ENCODE measurements at places on chromosomes 12 and 14.

- DNase-seq: no peak
Observed at GRCh38 chr12:13536219-13536910, 339.8 kb downstream of the EMP1 start.

- DNase-seq: no peak
Observed at GRCh38 chr14:92617581-92617980, 104.0 kb downstream of the RIN3 start.

- DNase-seq: peak; percentile 29
Observed at GRCh38 chr12:43758247-43758727, 303 bp downstream of the PUS7L start.

DNA sequence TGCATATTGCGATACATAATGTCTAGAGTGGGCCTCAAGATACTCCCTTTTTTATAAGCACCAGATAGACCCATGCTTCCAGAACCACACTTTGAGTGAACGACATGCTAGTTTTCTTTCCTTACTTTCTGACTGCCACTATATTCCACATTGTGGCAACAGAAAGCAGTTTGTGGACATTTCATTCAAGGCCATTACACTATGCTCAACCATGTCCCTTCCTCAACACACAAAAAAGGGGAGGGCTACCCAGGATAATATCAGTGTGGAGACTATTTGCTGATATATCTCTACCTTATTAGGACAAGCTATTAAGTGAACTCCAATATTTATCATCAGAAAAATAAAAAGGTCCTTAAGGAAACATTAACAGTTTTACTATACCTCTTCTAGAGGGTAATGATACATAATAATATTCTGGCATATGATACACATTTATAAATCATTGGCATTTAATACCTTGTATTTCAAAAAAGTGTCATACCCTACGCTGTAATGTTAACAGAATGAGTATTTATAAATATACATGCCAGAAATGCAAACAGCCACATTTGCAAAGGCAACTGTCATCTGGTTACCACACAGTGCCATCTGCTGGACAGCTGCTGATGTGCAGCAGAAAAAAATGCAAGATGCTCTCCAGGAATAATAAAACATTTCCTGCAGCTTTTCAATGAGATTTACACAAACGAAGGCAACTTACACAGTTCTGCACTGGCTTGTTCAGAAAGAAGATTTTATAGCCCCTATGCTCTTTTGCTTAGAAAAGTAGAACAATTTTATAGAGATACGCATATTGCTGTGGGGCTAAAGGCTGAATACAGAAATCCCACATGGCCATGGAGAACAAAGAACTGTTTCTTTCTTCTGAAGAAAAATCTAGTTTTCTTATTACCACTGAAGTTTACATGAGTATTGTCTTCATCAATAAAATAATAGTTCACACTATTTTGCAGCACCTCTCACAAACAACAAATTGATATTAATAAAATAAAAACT lies 182.2 kb upstream of the GRIP1 start:
- DNase-seq: peak; percentile 73

- DNase-seq: no peak
Observed at GRCh38 chr14:75979071-75979571, 2.7 kb downstream of the TGFB3 start.

DNA sequence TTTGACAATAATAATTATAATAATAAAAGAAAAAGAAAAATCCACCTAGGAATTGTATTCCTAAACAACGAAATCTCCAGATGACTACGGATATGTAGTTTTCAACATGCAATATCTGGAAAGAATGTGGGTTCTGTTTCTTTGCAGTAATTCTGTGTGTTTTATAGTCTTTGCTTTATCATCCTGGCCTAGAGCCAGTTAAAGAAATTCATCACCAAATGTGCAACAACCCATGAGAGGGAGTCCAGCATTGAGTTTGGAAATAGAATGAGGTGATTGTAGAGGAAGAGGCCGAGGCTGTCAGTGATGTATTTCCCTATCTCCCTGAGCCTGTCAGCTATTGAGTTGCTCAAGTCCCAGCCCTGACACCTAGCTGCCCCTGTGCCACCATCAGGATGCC lies 200.5 kb upstream of the DCN start:
- peak; percentile 41 for DNase-seq

DNA sequence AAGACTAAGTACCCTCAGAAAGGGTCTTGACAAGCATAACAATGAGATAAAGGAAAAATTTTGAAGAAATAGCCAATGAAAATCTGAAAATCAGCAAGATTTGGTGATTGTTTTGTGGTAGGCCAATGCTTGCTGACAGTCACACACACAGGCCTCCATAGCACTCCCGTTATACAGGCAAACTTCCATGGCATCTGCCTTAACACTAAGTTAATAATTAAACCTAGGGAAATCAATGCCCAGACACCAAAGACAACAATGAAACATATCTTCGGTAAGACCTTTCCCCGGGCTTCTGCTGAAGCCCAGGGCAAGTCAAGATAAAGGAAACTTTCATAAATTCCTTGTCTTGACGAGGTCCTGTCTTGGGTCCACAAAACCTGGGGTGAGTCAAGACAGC lies 18.6 kb upstream of the RERGL start:
- DNase-seq: no peak

GRCh38 chr14:85892251-85892650 lies 362.3 kb downstream of the FLRT2 start:
- DNase-seq: no peak

DNA sequence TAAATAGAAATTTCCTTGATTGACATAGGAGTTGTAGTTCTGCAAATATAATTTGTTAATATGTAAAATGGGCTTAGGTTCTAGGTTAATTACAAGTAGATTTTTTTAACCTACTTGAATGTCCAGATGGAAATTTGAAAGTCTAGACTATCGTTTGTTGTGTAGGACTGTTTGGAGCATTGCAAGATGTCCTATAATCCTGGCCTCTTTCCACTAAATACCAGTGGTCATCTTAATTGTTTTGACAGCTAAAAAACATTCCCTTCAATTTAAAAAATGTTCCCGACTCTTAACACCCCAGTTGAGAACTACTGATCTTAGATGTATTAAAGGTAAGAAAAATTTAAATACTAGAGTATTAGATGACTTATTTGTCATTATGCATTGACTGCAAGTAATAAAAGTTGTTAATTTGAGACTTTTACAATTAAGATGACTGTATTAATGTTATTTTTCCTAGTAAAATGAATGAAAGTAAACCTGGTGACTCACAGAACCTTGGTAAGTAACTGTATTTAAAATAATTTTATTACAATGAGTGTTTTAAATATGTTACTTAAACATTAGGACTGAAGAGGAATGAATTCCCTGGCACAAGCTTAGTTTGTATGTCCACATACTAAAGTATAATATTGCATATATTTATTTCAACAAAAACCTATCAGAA lies 21.8 kb downstream of the G2E3 start:
- no peak for DNase-seq

- DNase-seq: no peak
Observed at GRCh38 chr12:52382854-52383253, 2.6 kb downstream of the KRT84 start.

GRCh38 chr14:92982956-92983355 lies 60.0 kb downstream of the CHGA start:
- DNase-seq: no peak

DNA sequence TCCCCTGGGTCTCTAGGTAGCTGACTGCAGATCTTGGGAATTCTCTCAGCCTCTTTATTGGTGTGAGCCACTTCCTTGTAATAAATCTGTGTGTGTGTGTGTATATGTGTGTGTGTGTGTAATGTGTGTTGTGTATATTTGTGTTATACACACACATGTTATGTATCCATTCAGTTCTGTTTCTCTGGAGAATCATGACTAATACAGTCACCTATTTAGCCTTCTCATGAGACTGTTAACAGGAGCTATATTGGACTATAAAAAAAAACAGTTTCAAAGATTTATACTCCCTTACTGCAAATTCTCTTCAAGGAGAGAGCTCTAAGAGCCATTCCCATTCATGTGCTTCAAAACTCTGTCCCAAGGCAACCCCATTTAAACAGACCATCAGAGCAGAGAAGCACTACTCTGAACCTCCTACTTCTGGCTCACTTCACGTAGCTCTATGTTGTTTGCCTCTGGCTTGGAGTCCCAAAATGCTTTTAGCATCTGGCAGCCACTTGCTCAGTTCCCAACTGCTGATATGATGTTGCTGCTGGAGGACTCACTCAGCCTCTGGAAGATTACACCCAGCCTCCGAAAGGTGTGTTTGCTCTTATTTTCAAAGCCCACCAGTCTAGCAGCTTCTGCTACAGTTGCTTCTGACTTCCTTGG lies 48.7 kb upstream of the KITLG start:
- DNase-seq: no peak
